Omental fat pad (tissue), 4 donors: ENCODE measurements at places on chromosomes 3 and 15. TPM values are rescaled to one million over a fixed set of nuclear protein-coding genes. Genes with fewer than 3 reads are reported as not detected.

SYNPR gene
- total RNA-seq: not detected

FETUB gene
- total RNA-seq: not detected

ACP3 gene
- total RNA-seq: 4.1 TPM

DNA sequence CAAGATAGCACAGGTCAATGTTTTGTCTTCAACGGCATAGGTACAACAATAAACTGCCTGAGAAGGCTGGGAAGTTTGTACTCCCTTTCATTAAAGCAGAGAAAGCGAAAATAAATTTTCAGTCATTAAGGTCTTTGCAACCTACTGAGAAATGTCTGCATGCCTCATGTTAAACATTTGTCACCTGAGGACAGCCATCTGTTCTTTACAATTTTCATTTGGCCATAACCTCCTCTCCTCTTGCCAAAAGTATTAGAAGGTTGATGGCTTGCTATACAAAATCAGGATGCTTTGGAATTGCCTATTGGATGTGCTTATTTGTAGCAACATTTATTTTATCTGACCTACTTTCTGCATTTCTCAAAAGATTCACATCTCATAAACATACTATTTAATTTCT lies 122.7 kb downstream of the GOLIM4 start:
- DNase-seq: no peak

GRCh38 chr3:15272426-15273196 lies 59.8 kb downstream of the SH3BP5 start:
- no peak for DNase-seq

GRCh38 chr3:169750665-169751064 lies 14.2 kb downstream of the TERC start:
- no peak for DNase-seq

DNA sequence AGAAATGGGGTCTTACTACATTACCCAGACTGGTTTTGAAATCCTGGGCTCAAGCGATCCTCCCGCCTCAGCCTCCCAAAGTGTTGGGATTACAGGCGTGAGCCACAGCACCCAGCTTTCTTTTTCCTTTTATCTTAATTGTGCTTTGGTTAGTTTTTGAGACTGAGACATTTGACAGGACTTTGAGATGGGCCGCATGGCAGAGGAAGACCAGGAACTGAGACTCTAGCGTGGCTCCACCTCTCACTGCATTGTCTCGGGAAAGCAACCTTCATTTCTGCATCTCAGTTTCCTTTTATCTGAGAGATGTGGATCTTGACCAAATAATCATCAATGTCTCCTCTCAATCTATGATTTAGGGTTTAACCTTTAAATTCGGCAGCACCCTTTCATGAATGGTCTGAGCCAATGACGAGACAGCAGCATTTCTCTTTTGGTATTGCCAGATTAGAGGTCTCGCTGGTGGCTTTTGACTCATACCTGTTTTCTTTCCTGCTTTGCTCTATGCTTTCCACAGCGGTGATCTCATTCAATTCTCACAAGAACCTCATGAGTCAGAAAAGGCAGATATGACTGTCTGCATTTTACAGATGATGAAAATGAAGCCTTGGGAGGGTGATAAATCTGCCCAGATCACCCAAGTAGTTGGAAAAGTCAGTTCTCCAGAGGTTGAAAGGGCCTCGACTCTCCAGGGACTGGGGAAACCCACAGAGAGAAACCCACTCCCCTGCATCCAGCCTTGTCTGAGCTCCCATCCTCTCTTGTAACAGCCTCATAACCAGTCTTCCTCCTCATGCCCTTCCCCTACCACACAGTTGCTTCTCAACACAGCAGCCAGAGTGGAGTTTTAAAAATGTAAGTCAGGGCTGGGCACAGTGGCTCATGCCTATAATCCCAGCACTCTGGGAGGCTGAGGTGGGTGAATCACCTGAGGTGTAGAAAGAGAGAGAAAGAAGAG lies 84.8 kb upstream of the FOXB1 start:
- DNase-seq: no peak

- no peak for DNase-seq
These were observed 5.8 kb upstream of the PLD1 start for GRCh38 chr3:171815973-171816595.

DNA sequence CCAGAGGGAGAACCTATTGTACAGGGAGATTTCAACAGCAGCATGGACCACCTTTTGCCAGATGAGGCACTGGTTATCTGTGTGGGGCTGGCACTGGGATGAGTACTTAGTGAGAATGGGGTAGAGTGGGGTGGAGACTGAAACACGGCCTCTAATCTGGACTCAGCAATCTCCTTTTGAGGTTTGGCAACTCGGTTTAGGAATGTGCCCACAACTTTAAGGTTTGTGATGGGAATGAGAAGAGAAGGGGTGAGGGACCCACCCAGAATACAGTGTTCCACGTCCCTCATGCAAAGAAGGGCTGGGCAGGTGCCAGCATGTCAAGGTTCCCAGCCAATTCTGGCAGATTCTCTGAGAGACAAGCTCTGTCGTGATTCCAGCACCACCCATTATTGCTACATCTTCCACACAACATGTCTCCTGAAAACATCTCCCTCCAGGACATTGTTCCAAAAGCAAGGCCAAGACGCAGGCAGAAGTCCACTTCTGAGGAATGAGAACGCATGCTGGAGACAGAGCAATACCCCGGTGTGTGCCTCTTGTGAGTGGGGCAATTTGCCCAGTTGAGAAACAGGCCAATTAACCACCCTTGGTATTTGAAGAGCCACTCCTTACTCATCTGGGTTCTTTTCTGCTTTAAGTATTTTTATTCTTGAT lies 37.5 kb upstream of the CCR4 start:
- DNase-seq: peak; percentile 48

- no peak for DNase-seq
These were observed 56.4 kb downstream of the UBE2E2 start for GRCh38 chr3:23259515-23259914.
